ENCODE measurements at places on chromosomes 5 and 9. TPM values are rescaled to one million over a fixed set of nuclear protein-coding genes. Genes with fewer than 3 reads are reported as not detected.
A peak's percentile ranks its signal among the peaks of the same experiment; 100 is the strongest.

Gene TAS2R1
- total RNA-seq: not detected

Gene SV2C
- not detected for total RNA-seq

Gene VAV2
- total RNA-seq: 3.4 TPM

Gene HBEGF
- 9.1 TPM for total RNA-seq

Gene FABP6
- not detected for total RNA-seq

Gene ZNF354B
- total RNA-seq: 8.9 TPM

Gene RGMB
- 5.0 TPM for total RNA-seq

Gene EGFLAM
- total RNA-seq: not detected

GRCh38 chr5:161098516-161098915 is 246.5 kb upstream of the ATP10B start:
- no peak overlapping the region for H3K27ac ChIP-seq
- no peaks in the 10 kb centered on the region for H3K4me1 ChIP-seq
- H3K4me3 ChIP-seq: no peak overlapping the region
- no peaks in the 10 kb centered on the region for H3K36me3 ChIP-seq
- H3K27me3 ChIP-seq: no peaks in the 10 kb centered on the region
- DNase-seq: no peak

- peak overlapping the region; percentile 88 for H3K27ac ChIP-seq
- peaks cover 26% of the 10 kb centered on the region for H3K4me1 ChIP-seq
- peak; percentile 47 for DNase-seq
- H3K36me3 ChIP-seq: peaks cover 9% of the 10 kb centered on the region
Observed at GRCh38 chr5:134738963-134739661, 764 bp downstream of the CAMLG start.

DNA sequence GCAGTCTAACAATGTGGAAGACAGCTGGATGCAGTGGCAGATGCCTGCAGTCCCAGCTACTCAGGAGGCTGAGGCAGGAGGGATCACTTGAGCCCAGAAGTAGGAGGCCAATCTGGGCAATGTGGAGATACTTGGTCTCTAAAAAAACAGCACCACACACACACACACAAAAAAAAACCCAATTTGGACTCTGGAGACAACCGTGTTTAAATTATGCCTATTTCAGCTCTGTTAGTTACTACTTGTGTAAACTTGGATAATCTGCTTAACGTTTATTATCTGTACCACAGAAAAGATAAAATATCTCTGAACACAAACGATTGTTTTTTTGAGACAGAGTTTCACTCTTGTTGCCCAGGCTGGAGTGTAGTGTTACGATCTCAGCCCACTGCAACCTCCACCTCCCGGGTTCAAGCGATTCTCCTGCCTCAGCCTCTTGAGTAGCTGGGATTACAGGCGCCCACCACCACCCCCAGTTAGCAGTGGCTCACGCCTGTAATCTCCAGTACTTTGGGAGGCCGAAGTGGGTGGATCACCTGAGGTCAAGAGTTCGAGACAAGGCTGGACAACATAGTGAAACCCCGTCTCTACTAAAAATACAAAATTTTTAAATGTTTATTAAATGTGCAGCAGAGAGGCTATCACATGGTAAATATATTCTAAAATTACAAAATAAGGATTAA is 17.7 kb downstream of the RAPGEF6 start:
- DNase-seq: no peak
- H3K27ac ChIP-seq: no peak overlapping the region
- H3K36me3 ChIP-seq: peaks cover 14% of the 10 kb centered on the region
- no peaks in the 10 kb centered on the region for H3K27me3 ChIP-seq

- H3K4me3 ChIP-seq: no peak overlapping the region
- no peak for DNase-seq
- peaks cover 29% of the 10 kb centered on the region for H3K27me3 ChIP-seq
- no peak overlapping the region for H3K27ac ChIP-seq
- no peaks in the 10 kb centered on the region for H3K36me3 ChIP-seq
Observed at GRCh38 chr5:146076455-146076854, 28.9 kb downstream of the PLAC8L1 start.

- peaks cover 18% of the 10 kb centered on the region for H3K4me1 ChIP-seq
- no peaks in the 10 kb centered on the region for H3K27me3 ChIP-seq
- H3K4me3 ChIP-seq: no peak overlapping the region
- no peak overlapping the region for H3K27ac ChIP-seq
- no peaks in the 10 kb centered on the region for H3K36me3 ChIP-seq
Observed at GRCh38 chr5:133327946-133328401, 276.2 kb downstream of the HSPA4 start.

- H3K27me3 ChIP-seq: no peaks in the 10 kb centered on the region
- H3K36me3 ChIP-seq: peaks cover 65% of the 10 kb centered on the region
- peaks cover 90% of the 10 kb centered on the region for H3K4me1 ChIP-seq
- no peak overlapping the region for H3K4me3 ChIP-seq
- peak overlapping the region; percentile 57 for H3K27ac ChIP-seq
- no peak for DNase-seq
Observed at GRCh38 chr5:151063142-151063989, 17.5 kb downstream of the TNIP1 start.

GRCh38 chr5:106097340-106097739 is 1573.4 kb downstream of the EFNA5 start:
- no peak overlapping the region for H3K4me3 ChIP-seq
- no peaks in the 10 kb centered on the region for H3K36me3 ChIP-seq
- DNase-seq: no peak
- H3K4me1 ChIP-seq: no peaks in the 10 kb centered on the region
- H3K27ac ChIP-seq: no peak overlapping the region
- H3K27me3 ChIP-seq: no peaks in the 10 kb centered on the region

- H3K4me3 ChIP-seq: no peak overlapping the region
- no peak overlapping the region for H3K27ac ChIP-seq
- no peak for DNase-seq
- H3K4me1 ChIP-seq: peaks cover 11% of the 10 kb centered on the region
Observed at GRCh38 chr5:157997991-157998504, 139.1 kb upstream of the CLINT1 start.

DNA sequence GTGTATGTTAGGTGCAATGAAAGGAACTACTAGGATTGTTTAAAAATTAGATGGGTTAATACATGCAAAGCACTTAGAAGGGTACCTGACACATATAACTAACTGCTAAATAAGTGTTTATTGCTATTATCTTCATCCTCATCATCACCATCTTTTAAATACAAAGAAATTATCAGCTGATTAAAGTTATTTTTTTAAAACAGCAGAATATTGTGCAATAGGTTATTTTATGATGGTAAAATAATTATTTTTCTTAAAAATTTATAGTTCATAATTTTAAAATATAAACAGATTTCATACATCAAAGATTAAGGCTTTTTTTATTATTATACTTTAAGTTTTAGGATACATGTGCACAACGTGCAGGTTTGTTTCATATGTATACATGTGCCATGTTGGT is 86.9 kb upstream of the SREK1 start:
- no peaks in the 10 kb centered on the region for H3K27me3 ChIP-seq
- H3K4me1 ChIP-seq: peaks cover 23% of the 10 kb centered on the region
- no peak overlapping the region for H3K27ac ChIP-seq
- peaks cover 59% of the 10 kb centered on the region for H3K36me3 ChIP-seq

DNA sequence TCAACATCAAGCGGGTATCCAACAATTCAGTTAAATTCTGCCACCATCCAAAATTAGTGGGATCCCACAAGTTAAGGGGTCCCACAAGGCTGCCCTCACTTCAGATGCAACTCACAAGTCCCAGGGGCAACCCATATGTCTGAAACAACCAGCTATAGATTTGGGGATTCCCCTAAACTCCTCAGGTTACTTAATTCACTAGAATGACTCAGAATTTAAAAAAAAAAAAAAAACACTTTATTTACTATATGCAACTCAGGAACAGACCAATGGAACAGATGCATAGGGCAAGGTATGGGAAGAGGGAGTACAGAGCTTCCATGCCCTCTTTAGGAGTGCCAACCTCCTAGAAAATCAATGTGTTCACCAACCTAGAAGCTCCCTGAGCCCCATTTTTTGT is 15.1 kb downstream of the AUH start:
- no peaks in the 10 kb centered on the region for H3K27me3 ChIP-seq
- no peak overlapping the region for H3K4me3 ChIP-seq
- H3K36me3 ChIP-seq: peaks cover 27% of the 10 kb centered on the region
- H3K27ac ChIP-seq: no peak overlapping the region

- no peak for DNase-seq
- H3K4me3 ChIP-seq: peak overlapping the region; percentile 91
- H3K36me3 ChIP-seq: peaks cover 4% of the 10 kb centered on the region
- no peak overlapping the region for H3K27ac ChIP-seq
- H3K4me1 ChIP-seq: peaks cover 23% of the 10 kb centered on the region
Observed at GRCh38 chr9:125745682-125746016, 1.5 kb upstream of the PBX3 start.

DNA sequence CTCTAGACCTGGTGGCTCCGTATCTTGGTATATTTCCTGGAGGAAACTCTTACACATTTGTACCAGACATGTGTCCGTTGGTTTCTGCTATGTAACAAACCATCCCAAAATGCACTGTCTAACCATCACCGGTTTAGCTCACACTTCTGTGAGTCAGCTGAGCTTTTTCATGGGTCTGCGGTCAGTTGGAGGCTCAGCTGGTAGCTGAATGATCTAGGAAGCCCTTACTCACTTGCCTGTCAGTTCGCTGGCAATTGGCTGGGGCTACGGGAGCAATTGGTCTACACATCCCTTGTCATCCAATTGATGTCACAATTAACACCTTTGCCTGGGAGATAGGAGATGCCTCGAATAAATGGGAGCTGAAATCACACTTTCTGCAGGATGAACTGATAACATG is 11.6 kb upstream of the WHRN start:
- H3K27me3 ChIP-seq: peaks cover 6% of the 10 kb centered on the region
- peaks cover 5% of the 10 kb centered on the region for H3K4me1 ChIP-seq
- H3K4me3 ChIP-seq: no peak overlapping the region
- DNase-seq: peak; percentile 8
- no peak overlapping the region for H3K27ac ChIP-seq

DNA sequence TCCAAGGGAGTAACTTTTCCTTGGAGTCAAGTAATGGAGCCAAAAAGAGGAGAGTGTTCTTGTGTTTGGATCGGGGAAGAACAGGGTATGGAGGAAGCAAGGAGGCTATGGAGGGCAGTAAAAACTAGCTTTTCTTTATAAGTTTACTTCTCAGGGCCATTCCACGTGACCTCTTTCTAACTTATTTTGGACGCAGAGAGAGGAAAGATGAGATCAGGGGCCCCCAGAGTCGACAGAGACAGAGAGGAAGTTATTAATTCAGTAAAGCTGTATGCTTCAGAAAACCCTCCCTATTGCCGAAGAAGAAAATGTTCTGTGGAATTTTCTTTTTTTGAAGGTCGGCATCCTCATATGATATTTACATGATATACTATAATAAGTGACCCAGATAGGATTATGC is 233.8 kb upstream of the MPDZ start:
- H3K27ac ChIP-seq: no peak overlapping the region
- no peaks in the 10 kb centered on the region for H3K36me3 ChIP-seq
- DNase-seq: no peak
- no peak overlapping the region for H3K4me3 ChIP-seq
- H3K4me1 ChIP-seq: no peaks in the 10 kb centered on the region

DNA sequence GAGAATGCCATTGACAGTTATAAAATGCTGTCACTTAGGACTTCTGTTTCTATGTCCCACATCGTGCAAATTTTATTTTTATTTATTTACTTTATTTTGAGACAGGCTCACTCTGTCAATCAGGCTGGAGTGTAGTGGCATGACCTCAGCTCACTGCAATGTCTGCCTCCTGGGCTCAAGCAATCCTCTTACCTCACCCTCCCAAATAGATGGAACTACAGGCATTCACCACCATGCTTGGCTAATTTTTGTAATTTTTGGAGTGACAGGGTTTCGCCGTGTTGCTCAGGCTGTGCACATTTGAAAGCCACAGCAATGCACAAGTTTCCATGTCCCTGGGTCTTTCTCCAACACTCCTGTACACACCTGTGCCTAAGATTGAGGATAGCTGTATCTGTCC is 51.8 kb downstream of the ADAMTS16 start:
- H3K36me3 ChIP-seq: no peaks in the 10 kb centered on the region
- H3K4me3 ChIP-seq: no peak overlapping the region
- no peak for DNase-seq
- peaks cover 8% of the 10 kb centered on the region for H3K27me3 ChIP-seq
- no peaks in the 10 kb centered on the region for H3K4me1 ChIP-seq
- H3K27ac ChIP-seq: no peak overlapping the region

DNA sequence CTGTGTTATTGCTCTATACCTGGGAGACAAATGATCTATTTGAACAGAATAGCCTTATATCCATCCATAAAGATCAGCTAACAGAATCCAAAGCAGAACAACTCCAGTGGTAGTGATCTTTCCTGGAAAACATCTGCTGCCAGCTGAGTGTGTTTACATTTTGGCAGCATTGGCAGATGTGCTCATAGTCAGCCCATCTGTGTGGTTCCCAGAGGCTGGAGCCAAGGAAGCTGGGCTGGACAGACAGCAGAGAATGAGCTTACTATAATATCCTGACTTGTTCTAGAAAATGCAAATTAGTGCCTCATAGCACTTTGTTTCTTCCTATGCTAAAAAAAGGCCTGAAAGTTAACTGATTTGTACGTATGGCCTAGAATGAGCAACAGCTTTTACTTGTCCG is 99.7 kb downstream of the ST8SIA4 start:
- H3K4me1 ChIP-seq: no peaks in the 10 kb centered on the region
- H3K4me3 ChIP-seq: no peak overlapping the region
- DNase-seq: no peak
- H3K27ac ChIP-seq: no peak overlapping the region

DNA sequence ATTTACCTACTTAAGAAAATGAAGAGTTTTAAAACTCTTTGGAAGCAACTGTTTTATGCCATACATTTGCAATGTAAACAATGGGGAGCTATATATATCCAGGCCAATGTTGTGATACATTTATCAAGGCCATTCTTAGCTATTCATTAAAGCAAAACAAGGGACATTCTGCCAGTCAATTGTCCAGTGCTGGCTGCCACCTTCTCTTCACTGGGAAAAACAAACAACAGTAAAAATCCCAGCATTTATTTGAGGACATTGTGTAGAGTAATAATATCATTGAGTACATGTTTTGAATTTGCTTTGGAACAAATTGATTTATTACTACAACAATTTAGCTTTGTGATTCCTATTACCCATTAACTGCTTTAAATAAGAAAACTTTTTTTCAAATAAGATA is 1107.4 kb downstream of the DTWD2 start:
- no peaks in the 10 kb centered on the region for H3K4me1 ChIP-seq
- no peak overlapping the region for H3K27ac ChIP-seq
- no peaks in the 10 kb centered on the region for H3K36me3 ChIP-seq

- H3K36me3 ChIP-seq: peaks cover 23% of the 10 kb centered on the region
- no peak overlapping the region for H3K4me3 ChIP-seq
Observed at GRCh38 chr9:128540634-128541360, 11.6 kb upstream of the SPTAN1 start.

- H3K4me1 ChIP-seq: no peaks in the 10 kb centered on the region
- H3K27ac ChIP-seq: no peak overlapping the region
- no peak overlapping the region for H3K4me3 ChIP-seq
- peaks cover 17% of the 10 kb centered on the region for H3K36me3 ChIP-seq
- H3K27me3 ChIP-seq: no peaks in the 10 kb centered on the region
Observed at GRCh38 chr9:97299809-97300414, 7.5 kb upstream of the CCDC180 start.

Measured in activated naive CD4-positive, alpha-beta T cell treated with anti-CD3 and anti-CD28 coated beads for 36 hours (primary cell).